ENCODE measurements at places on chromosomes 7 and 10.

- no peak for DNase-seq
Measured at GRCh38 chr10:7354330-7355047, 56.3 kb downstream of the SFMBT2 start.

GRCh38 chr10:7649673-7650300 lies 17.0 kb downstream of the ITIH5 start:
- DNase-seq = no peak

DNA sequence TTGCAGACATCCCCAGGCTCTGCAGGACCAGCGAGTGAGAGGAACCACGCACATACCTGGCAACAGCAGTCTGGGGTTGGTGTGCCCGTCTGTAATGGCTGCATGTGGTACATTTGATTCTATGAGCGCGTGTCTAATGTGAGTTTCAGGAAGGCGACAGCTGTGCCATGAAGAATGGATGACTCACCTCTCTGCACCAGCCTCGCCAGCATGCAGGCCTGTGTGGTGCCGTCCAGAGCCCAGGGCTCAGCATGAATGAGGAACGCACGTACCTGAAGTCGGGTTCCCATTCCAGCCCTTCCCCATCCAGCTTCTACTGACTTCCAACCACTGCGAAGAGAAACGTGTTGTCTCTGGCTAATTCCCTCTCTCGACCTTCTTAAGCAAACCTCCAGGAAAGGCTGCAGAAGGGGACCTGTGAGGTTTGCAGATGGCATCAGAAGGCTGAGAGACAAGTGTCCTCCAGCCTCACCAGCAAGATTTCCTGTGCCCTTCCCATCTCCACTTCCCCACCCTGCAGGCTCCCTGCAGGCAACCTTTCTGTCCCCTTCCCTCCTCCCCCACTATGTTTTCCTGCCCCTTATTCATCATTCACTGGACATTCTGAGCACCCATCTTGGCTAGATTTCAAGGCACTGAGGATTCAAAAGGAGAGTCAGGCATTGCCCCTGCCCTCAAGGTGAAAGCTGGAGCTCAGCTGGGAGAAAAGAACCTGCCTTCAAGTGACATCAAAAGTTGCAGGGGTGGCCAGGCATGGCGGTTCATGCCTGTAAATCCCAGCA lies 54.3 kb downstream of the ASB13 start:
- DNase-seq = no peak

GRCh38 chr10:73946253-73947145 lies 35.6 kb downstream of the PLAU start:
- DNase-seq = no peak

DNA sequence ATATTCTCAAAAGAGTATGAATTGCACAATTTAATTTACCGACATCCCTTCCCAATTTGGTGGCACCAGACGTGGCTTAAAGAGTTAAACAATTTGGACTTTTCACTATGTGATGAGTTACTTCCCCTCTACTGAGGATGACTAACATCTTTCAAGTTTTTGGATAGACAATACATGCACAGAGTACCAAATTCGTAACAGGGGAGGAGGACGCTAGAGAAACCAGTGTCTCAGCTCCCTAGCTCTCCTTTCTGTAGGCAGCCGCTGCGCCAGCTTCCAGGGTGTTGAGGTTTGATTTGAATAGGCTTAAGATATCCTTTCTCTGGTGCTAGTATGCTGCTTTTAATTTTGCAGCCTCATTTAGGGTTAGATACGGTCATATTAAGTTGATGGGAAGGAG lies 69.2 kb downstream of the GNA12 start:
- no peak for DNase-seq

DNA sequence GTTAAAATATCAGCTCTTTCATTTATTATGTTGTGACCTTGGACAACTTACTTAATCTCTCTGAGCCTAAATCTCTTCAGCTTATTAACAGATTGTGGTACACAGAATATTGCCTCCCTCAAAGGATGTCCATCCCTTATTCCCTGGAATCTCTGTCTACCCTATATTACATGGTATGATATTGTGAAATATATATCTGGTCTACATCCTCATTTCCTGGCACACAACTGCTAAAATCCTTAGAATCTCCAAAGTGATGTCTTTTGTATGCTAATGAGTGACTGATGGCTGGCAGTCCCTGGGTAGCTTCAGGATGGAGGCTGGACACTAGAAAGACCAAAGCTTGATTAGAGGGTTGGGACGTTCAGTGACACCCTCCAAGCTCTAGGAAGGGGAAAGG lies 25.8 kb downstream of the ZNF438 start:
- DNase-seq = no peak

- DNase-seq = no peak
Measured at GRCh38 chr7:99597762-99598501, at the start of gene TMEM225B. Gene TMEM225B, plus strand, starts transcription at chr7:99598267. Its CDS starts 6,122 bp downstream, at chr7:99604389.

GRCh38 chr7:128759242-128759641 lies 16.4 kb downstream of the OPN1SW start:
- no peak for DNase-seq

DNA sequence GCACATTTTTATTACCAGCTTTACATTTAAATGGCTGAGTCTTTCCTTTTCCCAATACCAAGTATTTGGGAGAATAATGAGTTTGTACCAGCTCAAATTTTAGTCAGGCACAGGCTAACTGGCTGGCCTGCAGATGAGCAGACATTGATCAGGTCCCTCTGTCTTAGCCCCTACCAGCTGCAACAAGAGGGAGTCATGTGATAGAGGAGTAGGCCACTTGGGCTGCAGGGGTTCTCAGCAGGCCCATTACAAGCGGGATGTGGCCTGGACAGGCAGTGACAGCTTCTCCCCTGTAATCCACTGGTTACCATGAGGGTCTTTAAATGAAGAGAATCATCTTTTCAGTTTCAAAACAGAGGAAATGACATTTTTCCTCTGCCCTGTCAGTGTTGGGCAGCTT lies 283.6 kb downstream of the SUGCT start:
- no peak for DNase-seq

GRCh38 chr7:42107484-42108240 lies 129.3 kb downstream of the GLI3 start:
- DNase-seq = no peak

- no peak for DNase-seq
Measured at GRCh38 chr7:39741942-39742623, 118.7 kb downstream of the RALA start.

GRCh38 chr7:66815951-66816350 lies 75.4 kb downstream of the RABGEF1 start:
- no peak for DNase-seq

DNA sequence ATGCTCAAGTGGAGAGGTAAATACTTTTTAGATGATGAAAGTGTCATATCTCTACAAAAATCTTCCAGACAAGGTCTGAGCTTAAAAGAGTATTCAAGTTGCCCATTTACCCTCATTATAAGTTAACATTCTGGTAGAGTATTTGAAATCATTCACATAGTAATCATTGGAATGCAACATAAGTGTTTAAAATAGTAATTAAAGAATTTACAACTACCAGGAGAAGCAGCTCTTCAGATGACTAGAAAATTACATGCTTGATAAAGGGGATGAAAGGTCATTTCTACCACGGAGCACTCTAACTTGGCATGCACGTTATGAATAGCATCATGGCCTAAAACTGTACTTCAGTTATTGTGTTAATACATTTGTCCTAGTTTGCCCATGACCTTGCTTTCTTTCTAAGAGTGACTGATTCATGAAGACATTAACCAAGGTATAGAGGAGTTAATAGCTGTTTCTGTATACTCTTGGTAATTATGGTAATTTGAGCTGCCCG lies 120.0 kb downstream of the SEMA3E start:
- no peak for DNase-seq

- DNase-seq = no peak
Measured at GRCh38 chr7:81833401-81833800, 63.6 kb upstream of the HGF start.

DNA sequence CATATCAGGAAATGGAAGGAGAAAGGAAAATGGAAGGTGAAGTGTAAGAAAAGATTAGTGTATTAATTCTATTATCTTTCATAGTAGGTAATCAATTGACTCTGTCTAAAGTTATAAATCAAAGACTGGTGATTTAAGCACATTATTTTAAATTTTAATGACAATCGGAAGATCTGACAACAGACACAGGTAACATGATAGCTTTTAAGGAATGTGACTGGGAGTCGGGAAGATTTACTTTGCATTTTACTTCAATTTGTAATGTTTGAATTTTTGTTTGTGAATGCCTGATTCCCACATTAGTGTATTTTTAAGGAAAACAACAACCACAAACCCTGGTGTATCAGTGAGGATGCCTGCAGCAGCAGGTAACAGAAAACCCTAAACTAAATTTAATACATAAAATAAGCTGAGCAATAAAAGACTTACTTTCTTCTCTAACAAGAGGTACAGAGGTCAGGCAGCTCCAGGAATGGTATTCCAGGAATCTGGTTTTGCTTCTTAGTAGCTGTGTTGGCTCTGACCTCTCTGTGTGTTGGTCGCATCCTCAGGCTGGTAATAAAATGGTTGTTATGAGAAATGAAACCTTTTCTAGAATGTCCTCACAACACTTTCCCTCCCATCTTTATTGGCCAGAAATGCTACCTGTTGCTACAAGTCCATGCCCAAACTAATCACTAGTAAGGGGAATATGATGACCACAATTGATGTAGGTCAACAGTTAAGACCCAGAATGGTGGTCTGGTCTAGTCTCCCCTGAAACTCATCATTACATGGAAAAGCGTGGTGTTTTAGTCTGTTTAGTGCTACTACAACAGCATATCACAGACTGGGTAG lies 12.2 kb downstream of the DNAJB9 start:
- no peak for DNase-seq

DNA sequence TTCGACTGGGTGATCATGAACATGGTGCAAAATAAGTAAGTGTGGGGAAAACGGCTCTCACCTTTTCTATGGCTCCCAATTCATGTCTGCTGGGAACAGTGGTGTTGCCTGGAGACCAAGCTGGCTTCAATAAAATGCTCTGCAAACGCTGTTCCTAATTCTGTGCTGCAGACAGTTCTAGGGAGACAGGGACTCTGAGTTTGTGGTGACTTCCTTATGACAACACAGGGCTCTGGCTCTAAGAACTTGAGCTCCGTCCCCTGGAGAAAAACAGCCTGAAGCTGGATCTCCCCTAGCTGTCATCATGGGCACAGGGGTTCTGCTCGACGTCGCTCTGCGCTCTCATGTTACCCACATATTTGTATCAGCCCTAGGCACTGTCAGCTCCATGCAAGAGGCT lies 61.0 kb upstream of the INSYN2A start:
- no peak for DNase-seq

DNA sequence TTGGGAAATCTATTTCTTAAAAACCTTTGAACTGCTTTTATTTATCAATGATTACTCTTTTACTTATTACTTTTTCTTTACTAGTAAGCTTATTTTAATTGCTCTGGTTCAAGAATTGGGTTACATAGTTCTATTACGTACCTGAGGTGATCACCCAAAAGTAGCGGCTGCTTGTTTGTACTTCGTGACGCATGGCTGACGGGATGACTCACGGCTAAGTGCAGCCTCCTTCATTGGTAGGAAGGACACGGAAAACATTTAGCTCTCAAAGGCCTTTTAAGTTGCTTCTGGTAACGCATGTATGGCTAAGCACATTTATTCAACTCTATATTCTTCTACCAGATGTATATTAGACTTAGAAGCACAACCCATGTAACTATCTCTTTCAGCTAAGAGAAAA lies 285.8 kb upstream of the SP4 start:
- no peak for DNase-seq

GRCh38 chr7:78253850-78254725 lies 455.5 kb downstream of the PHTF2 start:
- no peak for DNase-seq

DNA sequence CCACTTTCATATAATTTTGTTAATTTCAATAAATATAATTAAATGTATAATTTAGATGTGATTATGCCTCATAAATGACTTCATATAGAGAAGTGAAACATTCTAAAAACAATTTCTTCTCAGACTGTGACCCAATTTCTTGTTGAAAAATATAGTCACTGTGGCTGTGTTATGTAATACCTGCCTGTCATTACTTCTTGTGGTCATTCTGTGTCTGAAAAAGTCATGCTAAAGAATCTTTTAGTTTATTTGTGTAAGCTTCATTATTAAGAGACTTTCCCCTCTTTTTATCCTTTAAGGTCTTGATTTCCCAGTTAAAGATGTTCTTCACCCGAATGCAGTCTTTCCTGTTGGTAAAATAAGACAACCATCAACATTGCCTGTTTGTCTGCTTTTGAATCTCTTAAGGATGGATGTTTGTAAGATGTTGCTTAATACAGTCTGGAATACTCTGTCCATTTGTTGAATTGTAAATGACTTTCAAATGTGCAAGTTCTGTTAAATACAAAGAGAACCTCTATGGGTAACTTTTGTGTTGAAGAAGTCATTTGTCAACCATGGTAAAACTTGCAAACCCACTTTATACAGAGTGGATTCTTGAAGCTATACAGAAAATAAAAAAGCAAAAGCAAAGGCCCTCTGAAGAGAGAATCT lies 16.0 kb downstream of the KAT6B start:
- DNase-seq = no peak

- no peak for DNase-seq
Measured at GRCh38 chr10:34380856-34381255, 434.2 kb downstream of the PARD3 start.

DNA sequence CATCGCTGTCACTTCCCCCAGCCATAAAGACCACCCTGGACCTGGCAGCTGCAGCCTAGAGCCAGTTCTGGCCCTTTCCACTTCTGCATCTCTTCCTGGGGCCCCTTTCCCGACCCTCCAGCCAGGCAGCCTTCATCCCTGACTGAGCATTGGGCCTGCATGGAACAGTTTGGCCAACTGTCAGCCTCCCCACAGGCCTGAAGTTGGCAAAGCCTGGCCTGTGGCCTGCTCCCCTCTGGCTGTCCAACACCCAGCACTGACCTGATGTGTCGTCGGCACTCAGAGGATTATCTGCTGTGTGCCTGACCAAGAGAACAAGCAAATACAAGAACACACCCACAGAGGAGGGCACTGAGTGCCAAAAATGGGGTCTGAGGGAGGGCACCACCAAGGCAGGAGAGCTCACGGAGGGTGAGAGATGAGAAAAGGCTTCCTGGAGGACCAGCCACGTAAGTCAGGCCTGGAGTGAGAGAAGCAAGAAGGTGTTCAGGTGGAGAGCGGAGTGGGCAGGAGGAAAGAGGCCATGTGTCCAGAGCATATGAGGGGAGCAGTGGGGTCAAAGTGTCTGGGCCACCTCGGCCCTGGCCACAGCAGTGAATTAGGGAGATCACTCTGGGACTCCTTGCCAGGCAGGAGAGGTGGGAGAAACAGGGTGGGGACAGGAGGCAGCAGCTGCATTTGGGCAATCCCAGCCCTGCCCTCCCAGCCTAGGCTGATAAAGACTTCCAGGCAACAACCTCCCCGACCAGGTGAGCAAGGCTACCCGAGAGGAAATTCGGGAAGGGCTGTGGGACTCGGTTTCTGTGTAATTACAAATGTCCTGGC lies 4.5 kb downstream of the GPRIN2 start:
- DNase-seq = no peak

GRCh38 chr7:22563621-22564241 lies 63.7 kb upstream of the STEAP1B start:
- no peak for DNase-seq

- no peak for DNase-seq
Measured at GRCh38 chr7:140937702-140938264, 13.1 kb upstream of the BRAF start.

DNA sequence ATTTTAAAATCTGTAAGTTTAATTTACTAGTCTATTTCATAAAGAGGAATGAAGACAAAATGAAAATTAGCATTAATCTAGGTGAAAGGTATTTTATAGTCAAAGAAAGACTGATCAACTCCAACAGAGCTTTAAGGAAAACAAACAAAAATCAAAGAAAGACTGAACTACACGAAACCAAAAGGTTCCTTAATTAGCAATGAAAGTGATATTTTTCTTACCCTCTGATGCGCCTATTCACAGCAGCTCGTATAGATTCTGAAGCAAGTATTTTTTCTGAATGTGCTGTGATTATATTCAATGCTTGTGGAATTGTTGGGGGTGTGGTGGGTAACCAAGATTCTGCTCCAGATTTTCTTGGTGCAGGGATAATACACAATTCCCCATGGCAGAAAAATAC lies 11.8 kb downstream of the ECD start:
- DNase-seq = no peak
